ENCODE measurements at places on chromosomes 13 and 19. TPM values are rescaled to one million over a fixed set of nuclear protein-coding genes. Genes with fewer than 3 reads are reported as not detected.

The ERFL gene
- total RNA-seq, result 0.72 TPM

The TICAM1 gene
- 28.3 TPM for total RNA-seq

The LRCH1 gene
- total RNA-seq, result 29.1 TPM

The ZNF556 gene
- not detected for total RNA-seq

The FFAR1 gene
- not detected for total RNA-seq

The GZMM gene
- not detected for total RNA-seq

The CYP2S1 gene
- total RNA-seq, result 1.8 TPM

The PSG1 gene
- not detected for total RNA-seq

The IL17D gene
- total RNA-seq, result 0.40 TPM

- no peak for DNase-seq
- H3K27me3 ChIP-seq, result peaks cover 57% of the 10 kb centered on the region
- no peak overlapping the region for H3K4me3 ChIP-seq
- peaks cover under 1% of the 10 kb centered on the region for H3K4me1 ChIP-seq
- H3K27ac ChIP-seq, result no peak overlapping the region
Observed at GRCh38 chr13:111539791-111540446, 219.5 kb downstream of the TEX29 start.

DNA sequence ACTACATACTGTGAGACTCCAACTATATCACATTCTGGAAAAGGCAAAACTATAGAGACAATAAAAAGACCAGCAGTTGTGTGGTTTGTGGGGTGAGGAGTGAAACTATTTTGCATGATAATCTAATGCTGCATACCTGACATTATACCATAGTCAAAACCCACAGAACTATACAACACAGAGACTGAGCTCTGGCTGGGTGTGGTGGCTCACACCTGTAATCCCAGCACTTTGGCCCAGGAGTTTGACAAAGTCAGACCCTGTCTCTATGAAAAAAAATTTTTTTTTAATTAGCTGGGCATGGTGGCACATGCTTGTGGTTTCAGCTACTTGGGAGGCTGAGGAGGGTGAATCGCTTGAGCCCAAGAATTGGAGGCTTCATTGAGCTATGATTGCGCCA lies 11.9 kb downstream of the ZNF541 start:
- H3K36me3 ChIP-seq, result no peaks in the 10 kb centered on the region
- peak overlapping the region; percentile 25 for H3K27ac ChIP-seq
- no peak overlapping the region for H3K4me3 ChIP-seq
- H3K4me1 ChIP-seq, result no peaks in the 10 kb centered on the region
- no peak for DNase-seq

DNA sequence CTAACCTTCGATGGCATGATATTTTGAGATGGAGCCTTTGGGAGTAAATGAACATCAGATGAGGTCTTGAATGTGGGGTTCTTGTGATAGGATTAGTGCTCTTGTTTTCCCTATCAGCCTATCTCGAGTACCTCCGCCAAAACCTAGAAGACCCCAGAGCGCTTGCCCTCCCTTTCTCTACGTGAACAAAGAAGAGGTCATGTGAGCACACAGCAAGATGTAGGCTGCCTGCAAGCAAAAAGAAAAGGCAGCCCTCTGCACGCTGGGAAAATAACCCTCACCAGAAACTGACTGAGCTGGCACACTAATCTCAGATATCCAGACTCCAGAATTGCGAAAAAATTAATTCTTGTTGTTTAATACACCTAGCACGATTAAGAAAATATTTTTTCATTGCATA lies 799.8 kb upstream of the SLC10A2 start:
- no peak overlapping the region for H3K27ac ChIP-seq
- no peak overlapping the region for H3K4me3 ChIP-seq
- H3K4me1 ChIP-seq, result no peaks in the 10 kb centered on the region
- H3K36me3 ChIP-seq, result no peaks in the 10 kb centered on the region
- no peaks in the 10 kb centered on the region for H3K27me3 ChIP-seq
- no peak for DNase-seq

GRCh38 chr19:30222428-30222873 lies 149.7 kb upstream of the ZNF536 start:
- peaks cover 78% of the 10 kb centered on the region for H3K27me3 ChIP-seq
- H3K4me1 ChIP-seq, result peaks cover 35% of the 10 kb centered on the region
- no peaks in the 10 kb centered on the region for H3K36me3 ChIP-seq
- DNase-seq, result peak; percentile 69
- no peak overlapping the region for H3K27ac ChIP-seq

- H3K27me3 ChIP-seq, result no peaks in the 10 kb centered on the region
- H3K4me3 ChIP-seq, result no peak overlapping the region
- H3K36me3 ChIP-seq, result no peaks in the 10 kb centered on the region
Observed at GRCh38 chr13:40231311-40231710, 435.1 kb downstream of the FOXO1 start.

- no peaks in the 10 kb centered on the region for H3K27me3 ChIP-seq
- DNase-seq, result no peak
- no peak overlapping the region for H3K27ac ChIP-seq
- peaks cover 10% of the 10 kb centered on the region for H3K4me1 ChIP-seq
- H3K36me3 ChIP-seq, result no peaks in the 10 kb centered on the region
Observed at GRCh38 chr13:26324867-26325266, 70.9 kb downstream of the CDK8 start.

- H3K4me3 ChIP-seq, result no peak overlapping the region
- H3K4me1 ChIP-seq, result no peaks in the 10 kb centered on the region
- H3K36me3 ChIP-seq, result no peaks in the 10 kb centered on the region
- no peak overlapping the region for H3K27ac ChIP-seq
- H3K27me3 ChIP-seq, result no peaks in the 10 kb centered on the region
- DNase-seq, result no peak
Observed at GRCh38 chr13:85420136-85420535, 379.1 kb downstream of the SLITRK6 start.

DNA sequence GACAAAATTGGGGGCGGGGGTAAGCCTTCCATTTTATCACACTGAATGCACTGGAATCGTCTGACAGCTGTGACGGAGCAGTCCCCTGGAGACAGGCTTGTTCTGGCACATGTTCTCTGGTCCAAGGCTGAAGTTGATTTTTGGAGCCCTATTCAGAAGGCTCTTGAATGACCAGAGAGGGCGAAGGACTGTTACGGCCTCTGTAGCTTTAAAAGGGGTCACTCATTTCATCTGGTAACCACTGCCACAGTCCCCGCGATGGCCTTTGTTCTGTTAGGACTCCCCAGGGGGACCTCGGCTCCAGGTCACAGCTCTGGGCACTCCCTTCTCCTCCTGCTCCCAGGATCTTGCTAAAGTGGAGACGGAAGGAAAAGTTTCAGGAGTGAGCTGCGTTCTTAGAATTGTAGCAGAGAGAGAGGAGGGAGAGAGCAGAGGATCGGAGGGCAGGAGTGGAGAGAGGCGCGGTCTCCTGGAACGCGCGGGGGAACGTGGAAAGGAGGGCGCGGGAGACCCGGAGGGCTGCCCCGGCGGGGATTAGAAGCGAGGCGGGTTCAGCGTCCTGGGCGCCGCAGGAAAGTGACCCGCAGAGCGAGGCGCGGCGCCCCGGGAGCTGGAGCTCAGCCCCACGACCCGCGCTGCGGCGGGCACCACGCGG lies 134.3 kb upstream of the MYO16 start:
- peaks cover 27% of the 10 kb centered on the region for H3K27me3 ChIP-seq
- DNase-seq, result no peak
- H3K27ac ChIP-seq, result no peak overlapping the region
- H3K4me3 ChIP-seq, result peak overlapping the region; percentile 38
- H3K36me3 ChIP-seq, result no peaks in the 10 kb centered on the region
- H3K4me1 ChIP-seq, result peaks cover 9% of the 10 kb centered on the region

- no peak overlapping the region for H3K4me3 ChIP-seq
- H3K27me3 ChIP-seq, result no peaks in the 10 kb centered on the region
- no peaks in the 10 kb centered on the region for H3K4me1 ChIP-seq
- no peak for DNase-seq
- no peak overlapping the region for H3K27ac ChIP-seq
Observed at GRCh38 chr19:51916167-51916566, 11.1 kb upstream of the ZNF613 start.

DNA sequence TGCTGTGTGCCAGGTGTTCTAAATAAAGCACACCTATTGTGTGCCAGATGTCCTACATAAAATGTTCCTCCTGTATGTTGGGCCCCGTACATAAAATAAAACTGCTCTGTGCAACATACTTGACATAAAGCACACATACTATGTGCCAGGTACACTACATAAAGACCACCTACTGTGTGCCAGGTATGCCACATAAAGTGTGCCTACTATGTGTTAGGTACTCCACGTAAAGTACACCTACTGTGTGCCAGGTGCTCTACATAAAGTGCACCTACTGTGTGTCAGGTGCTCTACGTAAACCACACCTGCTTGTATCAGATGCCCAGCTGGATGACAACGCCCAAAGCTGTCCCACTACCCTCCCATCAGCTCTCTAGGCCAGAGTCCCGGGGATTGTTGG lies 5.8 kb upstream of the OR10H5 start:
- no peak overlapping the region for H3K4me3 ChIP-seq
- H3K27ac ChIP-seq, result no peak overlapping the region
- DNase-seq, result no peak
- H3K27me3 ChIP-seq, result no peaks in the 10 kb centered on the region
- H3K36me3 ChIP-seq, result no peaks in the 10 kb centered on the region

GRCh38 chr13:111398196-111398595 lies 77.8 kb downstream of the TEX29 start:
- no peaks in the 10 kb centered on the region for H3K27me3 ChIP-seq
- no peak overlapping the region for H3K4me3 ChIP-seq
- no peaks in the 10 kb centered on the region for H3K4me1 ChIP-seq
- H3K36me3 ChIP-seq, result no peaks in the 10 kb centered on the region

DNA sequence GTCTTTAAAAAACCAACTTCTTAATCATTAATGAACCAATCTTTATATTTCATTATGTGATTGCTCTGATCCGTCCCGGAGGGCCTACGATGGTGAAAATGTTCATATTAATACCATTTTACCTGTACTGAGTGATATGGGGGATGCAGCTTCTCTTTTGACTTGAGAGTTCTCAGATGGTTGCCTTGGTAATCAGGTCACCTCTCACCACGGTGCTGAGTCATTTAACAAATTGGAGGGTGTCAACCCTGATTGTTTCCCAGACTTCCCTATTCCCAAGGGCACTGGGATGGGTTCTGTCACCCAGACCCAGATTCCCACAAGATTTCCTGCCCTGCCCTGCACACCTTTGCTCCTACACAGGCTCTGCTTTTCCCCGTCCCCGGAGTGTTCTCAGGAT lies 128.5 kb upstream of the TMTC4 start:
- H3K4me3 ChIP-seq, result no peak overlapping the region
- no peaks in the 10 kb centered on the region for H3K4me1 ChIP-seq
- no peaks in the 10 kb centered on the region for H3K36me3 ChIP-seq

DNA sequence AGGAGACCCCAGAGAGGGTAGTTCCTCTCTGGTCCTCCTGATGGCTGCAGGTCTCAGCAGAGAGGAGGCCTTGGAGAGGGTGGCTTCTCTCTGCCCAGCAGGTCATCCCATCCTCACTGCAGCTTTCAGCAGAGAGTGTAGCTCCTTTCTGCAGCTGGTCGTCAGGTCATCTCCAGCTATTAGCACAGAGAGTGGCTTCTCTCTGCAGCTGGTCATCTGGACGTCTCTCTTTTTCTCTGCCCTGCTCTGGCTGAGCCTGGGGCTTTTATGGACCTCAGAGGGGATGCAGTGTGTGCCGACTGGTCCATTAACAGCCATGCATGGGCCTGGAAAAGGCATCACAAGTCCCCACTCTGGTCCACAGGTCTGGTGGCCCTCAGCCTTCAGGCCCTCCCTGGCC lies 20.3 kb downstream of the TNFSF9 start:
- no peak overlapping the region for H3K4me3 ChIP-seq
- peaks cover 8% of the 10 kb centered on the region for H3K4me1 ChIP-seq
- no peaks in the 10 kb centered on the region for H3K36me3 ChIP-seq
- H3K27me3 ChIP-seq, result no peaks in the 10 kb centered on the region
- DNase-seq, result no peak

DNA sequence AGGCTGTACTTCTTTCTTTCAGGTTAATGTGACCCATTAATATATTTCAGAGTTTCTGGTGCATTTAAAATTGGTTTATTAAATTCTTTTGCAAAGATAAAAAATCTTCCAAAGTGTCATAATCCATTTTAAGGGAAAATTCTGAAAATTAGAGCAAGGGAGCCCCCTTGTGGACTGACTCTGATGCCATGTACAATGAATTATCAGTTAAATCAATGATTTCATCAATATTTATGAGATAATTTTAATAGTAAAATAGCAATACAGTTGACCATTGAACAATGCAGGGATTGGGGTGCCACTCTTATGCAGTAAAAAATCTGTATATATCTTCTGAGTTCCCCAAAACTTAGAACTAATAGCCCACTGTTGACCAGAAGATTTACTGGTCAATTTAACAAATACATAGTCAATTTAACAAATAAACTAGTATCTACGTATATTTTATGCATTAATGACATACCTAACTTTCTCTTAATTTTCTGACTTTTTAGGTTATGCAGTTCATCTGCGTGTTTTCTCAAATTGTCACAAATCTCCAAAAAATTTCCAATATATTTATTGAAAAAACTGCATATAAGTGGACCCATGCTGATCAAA lies 479.1 kb upstream of the MIR17HG start:
- DNase-seq, result no peak

GRCh38 chr13:21884299-21884909 lies 213.5 kb downstream of the FGF9 start:
- H3K4me1 ChIP-seq, result no peaks in the 10 kb centered on the region
- no peaks in the 10 kb centered on the region for H3K36me3 ChIP-seq
- no peak overlapping the region for H3K4me3 ChIP-seq
- no peak overlapping the region for H3K27ac ChIP-seq
- H3K27me3 ChIP-seq, result no peaks in the 10 kb centered on the region

DNA sequence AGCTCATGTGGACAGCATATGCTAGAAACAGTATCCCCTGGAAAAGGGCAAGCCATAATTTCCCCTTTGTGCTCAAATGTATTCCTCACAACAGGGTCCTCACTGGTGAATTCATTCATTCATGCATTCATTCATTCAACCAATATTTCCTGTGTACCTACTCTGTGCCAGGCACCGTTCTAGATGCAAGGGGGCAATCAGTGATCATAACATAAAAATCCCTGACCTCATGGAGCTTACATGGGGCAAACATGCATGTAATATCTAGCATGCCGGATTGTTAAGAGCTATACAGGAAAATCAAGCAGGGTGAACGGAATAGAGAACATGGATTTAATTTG lies 2.6 kb downstream of the RANBP3 start:
- peaks cover 57% of the 10 kb centered on the region for H3K4me1 ChIP-seq
- peaks cover 15% of the 10 kb centered on the region for H3K36me3 ChIP-seq
- no peak for DNase-seq
- no peak overlapping the region for H3K27ac ChIP-seq
- H3K27me3 ChIP-seq, result no peaks in the 10 kb centered on the region
- H3K4me3 ChIP-seq, result no peak overlapping the region

DNA sequence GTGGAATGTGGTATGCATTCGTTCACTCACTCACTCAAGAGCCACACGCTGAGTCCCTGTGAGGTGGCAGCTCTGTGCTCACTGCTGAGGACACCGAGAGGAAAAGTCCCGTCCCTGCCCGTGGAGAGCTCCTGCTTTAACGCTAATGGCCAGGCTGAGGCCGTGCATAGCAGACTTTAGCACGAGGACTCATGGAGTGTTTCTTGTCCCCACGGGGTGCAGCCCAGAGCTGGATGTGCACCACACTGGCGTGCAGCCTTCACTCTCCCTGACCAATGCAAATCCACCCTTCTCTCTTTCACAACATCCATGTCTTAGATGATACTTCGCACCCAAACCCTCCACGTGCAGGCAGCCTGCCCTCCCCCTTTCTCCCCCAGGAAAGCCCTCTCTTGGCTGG lies 159.6 kb upstream of the ZNF536 start:
- H3K36me3 ChIP-seq, result no peaks in the 10 kb centered on the region
- H3K27ac ChIP-seq, result no peak overlapping the region
- no peak overlapping the region for H3K4me3 ChIP-seq
